ENCODE measurements at places on chromosomes 2 and 18.

DNA sequence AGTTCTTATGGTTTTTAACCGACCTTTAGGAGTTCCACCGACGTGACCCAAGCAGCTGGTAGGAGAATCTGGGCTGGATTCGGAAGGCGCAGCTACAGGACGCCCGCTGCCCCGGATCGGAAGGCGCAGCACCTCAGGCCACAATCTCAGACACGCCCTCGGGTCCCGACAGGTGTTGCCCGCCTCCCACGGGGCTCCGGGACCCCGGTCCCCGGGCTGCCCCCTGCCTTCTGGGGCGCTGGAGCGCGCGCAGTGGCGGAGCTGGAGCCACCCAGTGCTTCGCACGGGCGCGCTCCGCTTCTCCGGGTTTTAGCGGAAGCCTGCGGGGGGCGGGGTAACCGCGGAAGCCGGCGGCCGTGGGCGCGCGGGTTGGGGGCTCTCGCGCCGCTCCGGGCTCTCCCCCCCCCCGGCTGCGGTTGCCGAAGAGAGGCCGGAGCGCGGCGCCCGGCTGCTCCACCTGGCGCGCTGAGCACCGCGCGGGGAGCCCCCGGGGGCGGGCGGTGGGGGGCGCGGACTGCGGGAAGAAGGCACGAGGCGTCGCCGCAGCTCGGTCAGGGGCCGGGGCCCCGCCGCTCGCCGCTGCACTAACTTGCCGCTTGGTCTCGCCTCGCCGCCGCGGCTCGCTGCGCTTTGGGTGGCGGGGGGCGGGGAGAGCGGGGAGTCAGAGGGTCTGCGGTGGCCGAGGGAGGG lies 718.8 kb downstream of the DPP10 start:
- no peak for DNase-seq

- no peak for DNase-seq
Observed at GRCh38 chr2:214836568-214836967, 27.1 kb upstream of the BARD1 start.

- DNase-seq = peak; percentile 10
Observed at GRCh38 chr2:78992807-78993517, 32.5 kb upstream of the REG3G start.

- DNase-seq = no peak
Observed at GRCh38 chr2:137966043-137966442, 1.8 kb downstream of the HNMT start.

GRCh38 chr2:182208421-182208820 lies 218.4 kb downstream of the PDE1A start:
- DNase-seq = no peak

- no peak for DNase-seq
Observed at GRCh38 chr2:74499267-74499939, at the start of gene LBX2. Gene LBX2 (minus strand): TSS chr2:74499603. CDS start chr2:74499537, 66 bp downstream.

DNA sequence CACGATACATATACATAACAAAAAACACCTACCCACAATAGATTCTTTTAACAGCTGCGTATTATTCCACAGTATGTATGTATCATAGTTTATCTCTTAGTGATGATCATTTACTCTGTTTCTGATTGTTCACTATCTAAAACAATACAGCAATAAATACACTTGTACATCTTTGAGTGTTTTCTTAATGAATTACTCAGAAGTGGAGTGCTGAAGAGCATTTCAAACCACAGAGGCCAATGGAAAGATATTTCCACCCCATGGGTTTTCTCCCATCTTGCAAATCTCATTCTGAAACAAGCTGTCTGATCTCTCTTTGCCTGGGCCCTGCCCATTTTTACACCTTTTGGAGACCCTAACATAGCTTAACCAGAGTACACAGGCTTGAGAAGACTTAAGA lies 113.8 kb upstream of the KLF7 start:
- DNase-seq = no peak

- DNase-seq = no peak
Observed at GRCh38 chr18:36340246-36340645, 42.7 kb downstream of the FHOD3 start.

DNA sequence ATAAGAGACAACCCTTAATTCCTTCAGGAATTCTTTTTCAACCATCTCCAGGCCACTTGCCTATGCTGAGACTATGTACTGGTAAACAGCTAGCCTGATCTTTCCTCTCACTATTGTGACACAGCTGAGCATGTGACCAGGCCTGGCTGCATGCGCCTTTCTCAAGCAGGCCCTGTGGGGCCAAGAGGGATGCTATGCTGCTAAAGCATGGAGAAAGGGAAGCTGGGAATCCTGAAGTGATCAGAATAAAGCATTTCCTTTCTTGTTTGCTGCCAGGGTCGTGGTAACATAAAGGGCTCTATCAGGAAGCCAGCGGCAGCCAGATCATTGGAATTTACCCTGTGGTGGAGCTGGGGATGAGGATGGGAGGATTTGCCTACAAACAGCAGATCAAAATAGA lies 29.8 kb upstream of the LCLAT1 start:
- no peak for DNase-seq

DNA sequence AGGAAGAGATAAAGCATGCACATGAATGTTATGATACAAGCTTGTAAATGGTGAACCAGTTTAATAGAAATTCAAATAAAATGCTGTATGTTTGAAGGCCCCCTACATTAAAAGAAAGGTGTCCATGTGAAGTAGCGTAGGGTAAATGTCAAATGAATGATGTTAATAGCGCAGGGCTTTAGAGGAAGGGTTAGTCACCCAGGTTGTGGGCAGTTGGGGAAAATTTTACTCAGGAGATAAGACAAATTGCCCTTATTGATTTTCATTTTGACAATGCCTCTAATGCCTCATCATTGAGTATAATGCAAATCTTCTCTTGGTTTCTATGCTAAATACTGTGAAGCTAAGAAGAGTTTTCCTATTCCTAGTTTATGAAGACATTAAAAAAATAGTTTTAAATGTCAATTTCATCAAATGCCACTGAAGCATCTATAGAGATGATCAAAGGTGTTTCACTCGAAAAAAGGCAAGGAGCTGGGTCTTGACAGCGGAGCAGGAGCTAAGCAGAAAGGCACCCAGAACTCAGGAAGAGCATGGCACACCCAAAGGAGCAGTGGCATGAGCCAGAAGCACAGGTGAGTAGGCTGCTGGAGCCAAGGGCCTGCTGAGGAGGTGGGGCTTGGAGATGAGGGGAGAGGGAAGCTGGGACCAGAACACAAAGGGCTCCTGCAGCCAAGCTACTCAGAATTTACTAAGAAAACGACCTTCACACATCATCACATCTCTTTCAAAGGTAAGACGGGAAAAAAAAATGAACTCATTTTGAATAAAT lies 129.3 kb upstream of the ACKR3 start:
- DNase-seq = no peak

DNA sequence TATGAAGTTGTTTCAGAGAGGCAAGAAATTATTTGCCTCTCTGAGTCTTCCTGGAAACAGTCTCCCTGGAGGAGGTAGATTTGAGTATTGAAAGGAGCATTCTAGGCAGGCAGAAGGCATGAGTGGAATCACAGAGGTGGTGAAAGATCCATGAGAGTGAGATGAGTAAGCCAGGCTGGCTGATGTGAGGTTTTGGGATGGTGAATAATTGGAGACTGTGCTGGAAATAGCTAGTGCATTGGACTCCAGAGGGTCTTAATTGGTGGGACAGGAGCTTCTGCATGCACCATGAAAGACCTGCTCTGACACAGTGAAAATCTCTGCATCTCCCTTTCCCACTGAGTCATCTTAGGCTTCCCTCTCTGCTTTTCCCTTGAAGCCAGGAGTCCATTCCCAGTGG lies 46.3 kb downstream of the CDC42EP3 start:
- DNase-seq = no peak

DNA sequence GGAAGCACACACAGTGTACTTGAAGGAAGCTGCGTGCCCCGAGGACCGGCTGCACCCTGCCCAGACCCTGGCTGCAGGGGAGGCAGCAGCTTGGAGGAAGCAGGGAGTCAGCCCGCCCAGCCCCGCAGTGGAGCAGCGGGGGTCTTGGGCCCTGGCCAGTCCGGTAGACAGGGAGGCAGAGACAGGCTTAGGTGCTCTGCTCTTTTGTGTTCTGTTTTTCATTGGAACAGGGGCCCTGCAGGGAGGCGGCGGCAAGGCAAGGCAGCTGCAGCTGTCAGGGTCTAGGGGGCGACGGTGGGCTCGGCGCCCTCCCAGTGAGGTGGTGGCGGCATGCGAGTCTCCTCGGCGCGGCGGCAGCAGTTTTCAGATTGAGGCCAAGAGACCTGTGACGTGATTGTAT lies 53.3 kb upstream of the TFCP2L1 start:
- no peak for DNase-seq

- no peak for DNase-seq
Observed at GRCh38 chr2:165008730-165009315, 53.5 kb upstream of the SLC38A11 start.

GRCh38 chr18:60649842-60650536 lies 277.4 kb upstream of the MC4R start:
- DNase-seq = no peak

GRCh38 chr18:73859837-73860397 lies 287.7 kb downstream of the FBXO15 start:
- DNase-seq = no peak

DNA sequence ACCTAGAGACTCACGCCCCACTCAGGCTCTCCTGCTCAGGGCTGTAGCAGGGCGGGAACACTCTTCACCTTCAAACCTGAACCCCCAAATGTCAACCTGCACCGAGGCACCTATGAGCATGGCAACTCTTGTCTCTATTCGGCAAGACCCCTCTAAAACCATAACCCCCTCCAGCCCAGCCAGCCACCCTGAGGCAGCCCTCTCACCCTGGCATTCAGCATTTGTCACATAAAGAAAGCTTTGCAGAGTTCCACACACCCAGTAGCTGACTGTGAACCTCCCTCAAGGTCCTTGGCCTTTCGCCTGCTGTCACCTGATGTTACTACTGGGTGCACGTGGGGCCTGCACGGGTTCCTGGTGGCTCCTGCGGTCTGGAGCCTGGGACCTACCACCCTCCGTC lies 97.2 kb upstream of the ALKAL2 start:
- no peak for DNase-seq

DNA sequence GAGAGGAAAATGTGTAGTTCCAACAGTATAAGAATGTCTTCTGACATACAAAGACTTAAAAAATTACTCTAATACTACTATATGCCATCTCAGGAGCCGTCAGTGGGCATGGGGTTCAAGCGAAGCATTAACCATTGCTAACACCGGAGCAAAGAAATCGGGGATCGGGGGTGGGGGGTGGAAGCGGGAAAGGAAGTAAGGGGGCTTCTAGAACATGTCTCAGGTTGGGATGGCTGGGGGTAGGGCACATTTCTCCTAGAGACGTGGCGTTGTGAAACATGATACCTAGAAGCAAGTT lies 702 bp downstream of the LMAN1 start:
- DNase-seq = peak; percentile 46

DNA sequence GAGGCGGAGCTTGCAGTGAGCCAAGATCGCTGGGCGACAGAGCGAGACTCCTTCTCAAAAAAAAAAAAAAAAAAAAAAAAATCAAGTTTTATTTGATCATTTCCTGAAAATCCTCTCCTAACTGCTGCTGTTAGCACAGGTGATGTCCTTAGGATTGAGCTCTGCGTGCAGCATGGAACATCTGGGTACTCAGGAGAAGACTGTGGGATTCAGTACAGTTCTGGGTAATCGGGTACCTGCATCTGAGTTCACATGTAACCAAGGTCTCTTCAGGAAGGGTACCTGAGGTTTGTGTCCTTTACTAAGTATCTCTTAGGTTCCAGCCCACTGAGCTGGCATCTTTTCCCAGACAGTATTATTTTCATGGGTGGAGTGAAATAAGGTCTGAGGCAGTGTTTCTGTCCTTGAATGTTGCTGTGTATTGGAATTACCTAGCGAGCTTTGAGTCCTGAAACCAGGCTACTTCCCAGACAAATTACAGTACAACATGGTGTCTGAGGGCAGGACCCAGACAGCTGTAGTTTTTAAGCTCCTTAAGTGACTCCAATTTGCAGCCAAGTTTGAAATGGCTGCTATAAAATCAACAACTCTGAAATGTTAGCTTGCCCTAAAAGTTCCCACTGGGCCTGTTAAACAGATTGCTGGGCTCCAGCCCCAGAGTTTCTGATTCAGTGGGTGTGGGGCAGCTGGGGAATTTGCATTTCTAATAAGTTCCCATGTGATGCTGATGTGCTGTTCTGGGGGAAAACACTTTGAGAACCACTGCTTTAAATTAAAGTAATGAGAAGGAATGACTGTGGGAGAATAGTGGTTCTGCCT lies 120.5 kb downstream of the PMAIP1 start:
- no peak for DNase-seq

- DNase-seq = no peak
Observed at GRCh38 chr2:237931205-237931721, 35.6 kb upstream of the UBE2F start.

DNA sequence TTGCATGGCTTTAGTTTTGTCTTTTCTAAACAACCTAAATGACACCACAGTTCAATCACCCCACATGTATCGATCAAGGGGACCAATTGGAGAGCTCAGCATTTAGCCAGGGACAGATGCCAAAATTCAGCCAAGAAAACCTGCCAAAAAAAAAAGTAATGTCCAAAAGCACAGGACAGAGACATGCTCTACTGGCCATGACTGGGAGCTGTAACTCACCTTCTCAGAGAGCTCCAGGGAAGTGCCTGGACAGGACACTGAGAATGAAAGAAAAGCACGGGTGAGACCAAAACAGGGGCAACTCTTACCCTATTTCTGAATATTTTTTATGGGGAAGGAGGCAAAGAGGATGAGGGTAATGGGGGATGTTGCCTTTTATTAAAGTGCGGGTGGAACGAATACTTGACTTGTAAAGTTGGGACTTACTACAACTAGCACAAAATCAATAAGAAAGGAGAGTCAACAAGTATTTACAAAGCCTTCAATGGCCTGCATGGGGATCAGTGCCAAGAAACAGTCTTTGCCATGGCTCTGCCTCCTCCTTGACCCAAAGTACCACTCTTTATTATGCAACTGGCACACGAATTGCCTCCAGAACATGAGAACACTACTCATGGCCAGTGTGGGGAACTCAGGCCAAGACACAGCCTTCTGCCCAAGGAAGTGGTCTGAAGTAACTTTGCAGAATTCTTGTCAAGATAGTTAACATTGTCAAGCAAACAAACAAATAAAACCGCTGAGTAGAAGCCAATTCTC lies 72.9 kb upstream of the HK2 start:
- DNase-seq = no peak

DNA sequence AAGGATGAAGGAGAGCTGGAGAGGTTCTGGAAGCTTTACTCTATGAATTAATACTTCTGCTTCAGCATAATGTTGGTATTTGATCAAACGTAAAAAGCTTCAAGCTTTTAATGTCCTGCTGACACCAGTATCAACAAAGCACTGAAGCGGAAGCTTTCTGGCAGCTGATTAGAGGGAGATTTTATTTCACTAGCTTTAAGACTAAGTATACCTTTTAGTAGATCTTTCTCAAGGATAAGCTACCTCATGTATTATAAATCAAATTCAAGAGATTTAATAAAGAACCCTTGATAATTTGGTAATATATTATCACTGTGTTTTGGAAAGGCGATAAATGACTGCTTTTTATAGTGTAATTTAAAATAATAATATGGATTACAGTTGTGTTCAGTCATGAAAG lies 128.0 kb upstream of the CD302 start:
- peak; percentile 23 for DNase-seq

DNA sequence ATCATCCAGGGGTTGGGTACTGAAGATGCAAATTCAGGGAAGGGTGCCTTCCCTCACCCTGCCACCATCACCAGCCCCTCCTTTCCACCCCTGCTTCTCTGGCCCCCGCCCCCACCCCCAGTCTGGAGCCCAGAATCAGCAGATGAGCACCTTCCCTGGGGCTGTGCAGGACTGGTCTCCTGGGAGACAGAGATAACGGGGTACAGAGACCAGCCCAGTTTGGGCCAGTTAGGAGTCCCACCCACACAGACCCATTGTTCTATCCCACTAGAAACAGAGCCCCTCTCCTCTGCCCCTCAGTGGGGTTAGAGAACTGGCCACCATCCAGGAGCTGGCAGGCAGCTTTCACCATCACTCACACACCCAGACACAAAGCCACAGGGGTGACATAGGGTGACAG lies 4.5 kb upstream of the CRYBA2 start:
- DNase-seq = no peak

Data from HEK293T (cell line).